Psoas muscle (tissue), 8 donors: ENCODE measurements at places on chromosomes 4 and X.

GRCh38 chr4:6450709-6451108 is 21.7 kb downstream of the PPP2R2C start:
- no peak for DNase-seq

DNA sequence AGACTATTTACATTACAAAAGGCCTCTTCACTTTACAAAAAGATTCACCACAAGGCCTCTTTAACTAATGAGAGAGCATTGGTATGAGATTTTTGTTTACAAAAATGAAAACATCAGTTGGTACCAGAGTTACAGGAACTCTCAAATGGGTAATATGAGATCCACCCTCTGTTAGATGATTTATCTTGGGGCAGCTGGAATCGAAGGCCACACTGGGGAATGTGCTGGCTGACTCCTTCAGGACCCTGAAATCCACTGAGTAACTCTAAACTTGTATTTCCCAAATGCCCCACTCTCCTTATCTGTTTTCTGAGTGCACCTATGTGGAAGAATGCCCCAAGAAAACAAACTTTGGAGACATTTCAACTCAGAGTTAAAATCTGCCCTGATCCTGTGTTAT is 232.9 kb upstream of the F9 start:
- DNase-seq: no peak

DNA sequence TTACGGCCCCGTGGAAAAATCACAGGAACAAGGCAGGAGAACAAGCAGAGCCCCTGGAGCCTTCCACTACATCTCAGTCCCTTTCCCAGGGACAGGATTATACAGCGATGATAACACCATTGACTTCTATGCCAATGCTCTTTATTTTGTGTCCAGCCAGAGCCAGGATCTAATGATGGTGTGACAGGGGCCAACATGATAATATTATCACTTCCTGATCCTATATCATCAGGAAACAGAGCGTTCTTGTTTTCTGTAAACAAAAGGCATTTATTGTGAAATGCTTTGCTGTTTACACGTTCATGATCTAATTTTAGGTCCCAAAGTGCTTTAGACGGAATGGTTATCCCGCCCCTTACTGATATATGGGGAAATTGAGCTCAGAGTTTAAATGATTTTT is 12.8 kb downstream of the TMPRSS11E start:
- no peak for DNase-seq

GRCh38 chr4:35697210-35697736 is 547.0 kb downstream of the ARAP2 start:
- DNase-seq: no peak

- DNase-seq: no peak
Measured at GRCh38 chr4:102500352-102500695, 835 bp upstream of the NFKB1 start.

- no peak for DNase-seq
Measured at GRCh38 chr4:152509595-152510225, 26.2 kb downstream of the FBXW7 start.
